ENCODE measurements at places on chromosomes 13 and 19. TPM values are rescaled to one million over a fixed set of nuclear protein-coding genes. Genes with fewer than 3 reads are reported as not detected.

The WDR62 gene
- total RNA-seq, result 2.8 TPM

The PRR22 gene
- total RNA-seq, result 0.26 TPM

The ZNF45 gene
- 22.1 TPM for total RNA-seq

The EBI3 gene
- not detected for total RNA-seq

The ZNF90 gene
- 2.8 TPM for total RNA-seq

The ZNF763 gene
- 2.5 TPM for total RNA-seq

The CFAP97D2 gene
- not detected for total RNA-seq

The DNAAF3 gene
- total RNA-seq, result 0.17 TPM

The FAAP24 gene
- 1.3 TPM for total RNA-seq

- DNase-seq, result no peak
These were observed 1419.4 kb upstream of the SPRY2 start for GRCh38 chr13:81760316-81760715.

- no peak for DNase-seq
These were observed 19.6 kb downstream of the SIGLEC5 start for GRCh38 chr19:51610576-51610975.

GRCh38 chr19:12982648-12983047 is 12.6 kb upstream of the NFIX start:
- DNase-seq, result no peak

GRCh38 chr13:80133631-80134261 is 207.2 kb downstream of the SPRY2 start:
- no peak for DNase-seq

GRCh38 chr13:114309806-114310410 is 4.4 kb upstream of the CHAMP1 start:
- no peak for DNase-seq

DNA sequence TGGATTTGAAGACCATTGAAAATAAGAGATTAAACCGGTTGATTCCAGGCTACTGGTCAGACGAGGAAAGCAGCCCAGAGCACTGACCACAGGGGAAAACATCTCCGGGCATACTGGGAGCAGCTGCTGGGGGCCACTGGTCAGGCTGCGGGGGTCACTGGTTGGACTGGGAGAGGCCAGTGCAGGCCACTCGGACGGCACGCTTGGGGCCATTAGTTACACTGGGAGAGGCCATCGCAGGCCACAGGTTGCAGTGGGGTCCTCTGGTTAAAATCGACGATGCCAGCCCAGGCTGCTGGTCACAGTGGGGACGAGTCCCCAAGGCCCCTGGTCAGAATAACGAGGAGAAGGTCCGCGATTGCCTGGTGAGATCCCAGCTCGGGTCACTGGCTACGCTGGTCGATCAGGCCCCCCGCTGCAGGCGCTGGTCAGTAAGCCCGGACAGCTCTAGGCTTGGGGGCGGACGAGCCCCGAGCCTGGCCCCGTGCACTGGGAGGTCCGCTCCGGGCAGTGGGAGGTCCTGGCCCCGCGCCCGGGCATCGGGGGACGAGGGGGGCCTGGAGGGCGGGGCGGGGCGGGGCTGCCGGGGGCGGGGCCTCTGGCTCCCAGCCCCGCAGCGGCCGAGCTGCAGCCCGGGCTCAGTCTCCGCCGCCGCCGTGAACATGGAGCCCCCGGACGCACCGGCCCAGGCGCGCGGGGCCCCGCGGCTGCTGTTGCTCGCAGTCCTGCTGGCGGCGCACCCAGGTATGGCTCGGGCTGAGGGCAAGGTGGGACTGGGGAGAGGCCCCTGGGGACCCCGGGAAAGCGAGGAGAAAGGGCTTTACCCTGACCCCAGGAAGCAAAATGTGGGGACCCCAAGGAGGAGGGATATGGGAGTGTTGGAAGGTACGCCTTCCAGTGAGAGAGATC is at the start of gene BCAM:
TSS of gene BCAM (plus strand) at position 641 of the 909 bp plus-strand sequence. CDS start at position 663, 22 bp downstream.
- DNase-seq, result peak; percentile 70

- DNase-seq, result no peak
These were observed 3.7 kb downstream of the FUZ start for GRCh38 chr19:49809160-49809940.

GRCh38 chr19:4064496-4065260 is 2.0 kb downstream of the ZBTB7A start:
- DNase-seq, result peak; percentile 32

GRCh38 chr19:45753548-45753947 is 15.5 kb downstream of the SIX5 start:
- DNase-seq, result no peak

GRCh38 chr13:80802946-80803345 is 462.0 kb upstream of the SPRY2 start:
- DNase-seq, result no peak

DNA sequence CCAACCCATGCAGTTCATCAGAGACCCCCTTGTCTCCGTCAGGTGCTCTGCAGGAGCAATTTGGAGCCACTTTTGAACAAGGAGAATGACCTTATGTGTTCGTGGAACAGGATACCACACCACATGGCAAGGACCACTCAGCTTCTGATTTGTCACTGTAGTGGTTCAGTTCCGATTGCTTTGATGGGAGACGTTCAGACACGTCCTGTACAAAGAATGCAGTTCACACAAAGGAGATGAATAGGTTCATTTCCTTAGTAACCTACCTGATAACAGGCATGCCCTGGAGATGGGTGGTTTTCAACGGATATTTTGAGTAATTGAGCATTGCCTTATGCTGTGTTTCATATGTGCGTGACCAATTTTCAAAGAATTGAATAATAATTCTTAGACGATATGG is 17.2 kb downstream of the FGF9 start:
- DNase-seq, result no peak

DNA sequence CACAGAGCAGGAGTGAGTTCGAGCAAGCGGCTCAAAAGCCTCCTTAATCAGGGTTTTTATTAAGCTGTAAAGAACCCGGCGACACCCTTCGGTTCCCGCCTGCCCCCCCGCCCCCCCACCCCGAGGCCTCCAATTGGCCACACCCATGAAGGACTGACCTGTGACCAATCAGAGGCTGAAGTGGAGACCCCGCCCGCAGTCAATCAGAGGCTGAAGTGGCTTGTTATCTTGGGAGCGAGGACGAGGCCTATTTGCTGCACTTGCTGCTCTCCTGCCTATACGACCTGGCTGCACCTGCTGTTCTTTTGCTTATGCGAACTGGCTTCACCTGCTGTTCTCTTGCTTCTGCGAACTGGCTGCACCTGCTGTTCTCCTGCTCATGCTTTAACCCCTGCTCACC is 844.9 kb downstream of the OLFM4 start:
- no peak for DNase-seq

DNA sequence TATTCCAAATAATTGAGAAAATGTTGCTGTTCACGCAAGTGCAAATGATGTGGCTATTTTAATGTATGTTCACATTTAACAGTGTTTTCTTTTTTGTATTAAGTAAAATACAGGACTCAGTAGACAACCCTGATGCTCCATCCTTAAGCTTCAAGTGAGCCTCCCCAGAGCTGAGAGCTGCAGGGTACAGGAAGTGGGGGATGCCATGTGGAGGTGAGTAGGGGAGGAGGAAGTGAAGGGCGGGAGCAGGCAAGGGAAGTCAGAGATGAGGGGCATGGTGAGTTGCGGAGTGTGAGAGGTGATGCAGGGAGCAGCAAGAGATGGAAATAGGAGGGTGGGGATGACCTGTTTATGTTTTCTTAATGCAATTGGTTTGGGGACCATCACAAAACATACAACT is 711.0 kb downstream of the UQCRFS1 start:
- DNase-seq, result no peak

DNA sequence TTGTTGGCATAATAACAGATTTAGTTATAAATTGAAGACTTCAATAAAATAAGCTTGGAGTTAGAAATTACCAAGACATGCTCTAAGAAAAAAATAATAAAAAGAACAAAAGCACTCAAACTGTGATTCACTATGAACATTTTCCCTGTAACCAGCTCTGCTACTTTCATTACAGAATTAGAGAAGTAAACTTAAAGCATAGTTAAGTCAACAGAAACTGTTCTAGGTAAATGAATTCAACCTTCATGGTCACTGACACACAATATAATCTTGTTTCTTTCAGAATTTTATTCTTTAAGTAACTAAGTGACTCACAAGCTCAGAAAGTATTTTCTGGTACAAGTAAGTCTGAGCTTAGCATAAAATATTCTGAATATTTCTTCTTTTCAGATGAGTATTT is 136.3 kb downstream of the KLF5 start:
- DNase-seq, result peak; percentile 8

- DNase-seq, result no peak
These were observed 765.2 kb upstream of the GPC6 start for GRCh38 chr13:92461402-92461801.

- no peak for DNase-seq
These were observed 13.1 kb upstream of the MZF1 start for GRCh38 chr19:58586133-58586765.

- DNase-seq, result no peak
These were observed 19.8 kb downstream of the TMEM272 start for GRCh38 chr13:51825165-51825592.

GRCh38 chr13:98847780-98848179 is 95.3 kb upstream of the SLC15A1 start:
- DNase-seq, result no peak

DNA sequence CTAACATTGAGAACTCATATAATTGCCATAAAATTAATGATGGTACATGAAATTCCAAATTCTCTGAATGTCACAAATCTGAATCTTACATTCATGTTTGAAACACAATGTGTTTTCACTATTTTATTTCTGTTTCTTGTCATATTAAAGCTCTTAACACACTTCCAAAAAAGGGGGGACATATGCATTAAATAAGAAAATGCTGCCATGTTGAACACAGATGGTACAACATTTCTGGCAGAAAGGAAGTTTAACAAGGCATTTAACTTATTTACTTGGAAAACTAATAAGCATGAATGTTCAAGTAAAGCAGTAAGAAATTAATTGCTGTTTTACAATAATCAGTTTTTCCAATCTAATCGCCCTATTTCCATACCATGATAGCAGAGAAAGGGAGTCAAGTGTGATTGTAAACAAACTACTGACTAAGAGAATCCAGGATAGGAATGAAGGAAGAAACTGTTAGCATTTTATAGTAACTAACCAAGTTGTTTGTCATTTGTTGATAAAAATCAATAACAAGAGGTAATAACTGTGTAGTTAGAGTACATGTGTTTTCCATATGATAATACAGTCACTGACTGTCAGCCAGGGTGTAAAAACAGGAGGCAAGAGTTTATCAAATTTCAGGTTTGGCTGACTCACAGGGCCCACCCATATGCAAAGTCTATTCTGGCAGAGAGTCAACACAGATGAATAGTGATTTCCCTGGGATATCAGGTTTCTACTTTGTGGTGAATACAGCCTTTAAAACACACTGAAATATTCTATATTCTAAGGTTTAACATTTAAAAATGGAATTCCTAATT is 5.7 kb upstream of the FOXO1 start:
- DNase-seq, result peak; percentile 76

DNA sequence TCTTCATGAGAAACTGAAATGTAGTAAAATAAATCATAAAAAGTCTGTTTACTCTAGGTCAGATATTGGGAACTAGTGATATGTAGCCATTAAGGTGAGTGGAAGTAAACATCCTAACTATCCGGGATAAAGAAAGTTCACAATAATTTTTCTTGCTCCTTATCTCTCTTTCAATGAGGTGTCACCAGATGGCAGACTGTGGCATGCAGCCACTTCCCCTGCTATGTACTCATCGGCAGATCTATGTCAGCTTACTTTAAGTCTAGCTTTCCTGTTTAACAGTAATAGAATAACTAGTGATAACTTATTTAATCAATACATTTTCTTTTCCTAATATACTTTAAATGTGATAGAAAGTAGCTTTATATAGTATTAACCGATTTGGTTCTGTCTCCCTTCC is 181.9 kb downstream of the NDFIP2 start:
- DNase-seq, result peak; percentile 24

GRCh38 chr13:69948016-69948415 is 159.6 kb upstream of the ATXN8OS start:
- DNase-seq, result no peak

DNA sequence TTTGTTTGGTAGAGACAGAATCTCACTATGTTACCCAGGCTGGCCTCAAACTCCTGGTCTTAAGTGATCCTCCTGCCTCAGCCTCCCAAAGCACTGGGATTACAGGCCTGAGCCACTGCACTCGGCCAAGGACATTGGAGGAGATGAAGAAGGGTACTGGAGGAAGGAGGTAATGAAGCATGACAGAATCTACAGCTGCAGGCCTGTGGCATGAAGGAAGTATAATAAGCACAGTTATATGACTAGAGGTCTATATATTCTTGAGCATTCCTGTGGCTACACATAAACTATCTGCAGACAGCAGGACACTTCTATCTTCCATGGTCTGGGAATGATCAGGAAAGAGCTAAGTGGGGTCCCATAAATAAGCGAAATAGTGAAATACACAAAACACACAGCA is 18.2 kb downstream of the ZNF565 start:
- DNase-seq, result peak; percentile 23

DNA sequence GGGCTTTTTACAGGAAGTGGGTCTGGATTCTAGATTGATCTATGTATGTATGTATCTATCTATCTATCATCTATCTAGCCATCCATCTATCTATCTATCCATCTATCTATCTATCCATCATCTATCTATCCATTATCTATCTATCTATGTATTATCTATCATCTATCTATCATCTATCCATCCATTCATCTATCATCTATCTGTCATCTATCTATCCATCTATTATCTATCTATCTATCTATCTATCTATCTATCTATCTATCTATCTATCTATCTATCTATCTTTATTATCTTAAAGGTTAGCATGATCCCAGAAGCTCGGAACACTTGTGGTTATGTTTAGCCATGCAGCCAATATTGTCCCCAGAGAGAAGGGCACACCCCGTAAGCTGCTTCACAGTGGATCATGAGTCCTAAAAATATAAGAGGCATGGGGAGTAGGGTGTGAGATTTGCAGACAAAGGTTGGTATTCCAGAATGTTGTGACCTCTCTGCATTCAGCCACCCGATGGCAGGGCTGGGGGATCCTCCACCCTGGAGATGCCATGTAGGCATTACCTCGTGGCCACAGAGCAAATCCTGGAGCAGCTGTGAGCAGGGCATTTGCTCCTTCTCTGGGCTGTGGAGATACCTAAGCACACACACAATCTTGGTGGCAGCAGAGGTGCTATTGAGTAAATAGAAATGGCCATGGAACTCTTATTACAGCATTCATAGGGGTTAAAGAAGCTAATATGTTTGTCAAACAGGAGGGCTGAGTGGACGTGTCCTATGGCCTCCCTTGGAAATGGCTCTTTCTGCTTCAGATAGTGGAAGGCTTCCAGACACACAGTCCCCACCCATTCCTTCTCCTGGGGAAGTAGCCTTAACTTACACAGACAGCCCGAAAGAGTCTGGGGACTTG is 310.0 kb upstream of the TSHZ3 start:
- no peak for DNase-seq

Measured in fibroblast of lung (primary cell).